ENCODE measurements at places on chromosomes 2 and 18.
A peak's percentile ranks its signal among the peaks of the same experiment; 100 is the strongest.

GRCh38 chr2:197857476-197858107 lies 53.2 kb downstream of the PLCL1 start:
- no peak for DNase-seq

DNA sequence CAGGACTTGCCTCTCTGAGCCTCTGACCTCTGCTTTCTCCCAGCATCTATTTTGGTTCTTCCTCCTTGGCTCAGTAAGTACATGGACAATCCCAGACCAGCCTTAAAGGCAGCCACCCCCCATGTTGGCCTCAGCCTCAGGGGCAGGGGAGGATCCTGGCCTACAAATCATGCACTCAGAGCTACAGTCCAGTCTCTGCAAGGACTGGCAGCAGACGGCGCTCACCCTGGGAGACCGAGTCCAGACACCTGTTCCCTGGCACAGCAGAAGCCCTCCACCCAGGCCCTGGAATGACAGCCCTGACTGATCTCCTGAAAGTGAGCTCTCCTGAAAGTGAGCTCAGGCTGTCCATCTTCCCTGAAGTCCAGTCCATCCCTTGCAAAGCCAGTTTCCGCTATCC lies 25.7 kb upstream of the PTPN4 start:
- no peak for DNase-seq

- peak; percentile 78 for DNase-seq
Measured at GRCh38 chr18:35267161-35267651, 22.8 kb downstream of the ZSCAN30 start.

- DNase-seq = no peak
Measured at GRCh38 chr2:55391155-55391554, 28.5 kb downstream of the CCDC88A start.

GRCh38 chr2:177489719-177490301 lies 97.2 kb downstream of the AGPS start:
- DNase-seq = no peak

DNA sequence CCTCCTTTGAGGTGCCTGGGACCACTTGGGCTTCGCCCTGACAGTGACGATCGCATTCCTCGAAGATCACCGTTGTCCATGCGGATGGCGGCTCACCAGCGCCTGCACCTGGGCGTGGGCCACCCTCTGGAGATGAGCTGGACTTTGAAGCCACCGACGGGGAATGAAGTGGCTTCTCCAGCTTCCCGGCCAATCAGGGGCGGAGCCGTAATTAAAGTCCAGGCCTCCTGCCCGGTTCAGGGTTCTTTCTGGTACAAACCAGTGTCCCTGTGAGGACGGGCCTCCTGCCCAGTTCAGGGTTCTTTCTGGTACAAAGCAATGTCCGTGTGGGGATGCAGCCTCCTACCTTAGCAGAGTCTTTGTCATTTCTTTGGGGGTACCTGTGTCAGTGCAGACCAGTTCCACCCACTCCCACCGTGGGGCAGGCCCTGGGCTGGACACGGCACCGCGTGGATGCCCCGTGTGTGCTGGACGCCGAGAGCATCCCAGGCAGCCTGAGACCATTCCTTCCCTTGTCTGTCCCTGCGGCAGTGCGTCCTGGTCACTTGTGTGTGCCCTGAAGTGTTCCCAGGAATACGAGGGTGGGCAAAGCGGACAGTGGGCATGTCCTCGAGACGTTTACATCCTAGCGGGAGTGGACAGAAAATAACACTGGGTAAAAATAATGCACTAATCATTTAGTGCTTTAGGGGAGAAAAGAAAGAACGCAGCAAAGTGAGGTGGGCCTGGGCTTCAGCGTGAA lies 55.0 kb downstream of the KCNG2 start:
- DNase-seq = peak; percentile 31

DNA sequence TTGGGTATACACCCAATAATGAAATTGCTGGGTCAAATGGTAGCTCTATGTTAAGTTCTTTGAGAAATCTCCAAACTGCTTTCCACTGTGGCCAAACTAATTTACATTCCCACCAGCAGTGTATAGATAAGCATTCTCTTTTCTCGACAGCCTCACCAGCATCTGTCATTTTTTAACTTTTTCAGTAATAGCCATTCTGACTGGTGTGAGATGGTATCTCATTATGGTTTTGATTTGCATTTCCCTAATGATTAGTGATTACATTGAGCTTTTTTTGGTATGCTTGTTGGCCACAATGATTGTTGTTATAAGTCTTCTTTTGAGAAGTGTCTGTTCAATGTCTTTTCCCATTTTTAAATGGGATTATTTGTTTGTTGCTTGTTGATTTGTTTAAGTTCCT lies 50.4 kb upstream of the EPAS1 start:
- DNase-seq = no peak

DNA sequence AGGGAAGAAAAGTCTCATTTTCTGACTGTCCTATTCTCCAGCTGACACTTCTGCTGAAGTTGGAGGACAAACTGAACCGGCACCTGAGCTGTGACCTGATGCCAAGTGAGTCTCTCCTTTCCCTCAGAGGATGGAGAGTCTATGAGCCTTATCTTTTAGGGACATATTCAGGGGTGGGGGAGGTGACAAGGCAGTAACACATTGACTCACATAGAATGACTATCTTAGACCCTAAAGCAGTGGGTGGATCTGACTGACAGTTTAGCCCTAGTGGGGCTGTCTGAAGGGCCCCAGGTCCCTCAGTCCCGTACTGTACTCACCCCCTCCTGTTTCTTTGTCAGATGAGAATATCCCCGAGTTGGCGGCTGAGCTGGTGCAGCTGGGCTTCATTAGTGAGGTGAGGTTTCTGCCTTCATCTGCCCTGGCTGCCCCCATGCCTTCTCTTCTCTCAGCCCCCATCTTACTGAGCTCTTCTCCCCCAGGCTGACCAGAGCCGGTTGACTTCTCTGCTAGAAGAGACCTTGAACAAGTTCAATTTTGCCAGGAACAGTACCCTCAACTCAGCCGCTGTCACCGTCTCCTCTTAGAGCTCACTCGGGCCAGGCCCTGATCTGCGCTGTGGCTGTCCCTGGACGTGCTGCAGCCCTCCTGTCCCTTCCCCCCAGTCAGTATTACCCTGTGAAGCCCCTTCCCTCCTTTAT lies 805 bp upstream of the KRTCAP3 start:
- no peak for DNase-seq

DNA sequence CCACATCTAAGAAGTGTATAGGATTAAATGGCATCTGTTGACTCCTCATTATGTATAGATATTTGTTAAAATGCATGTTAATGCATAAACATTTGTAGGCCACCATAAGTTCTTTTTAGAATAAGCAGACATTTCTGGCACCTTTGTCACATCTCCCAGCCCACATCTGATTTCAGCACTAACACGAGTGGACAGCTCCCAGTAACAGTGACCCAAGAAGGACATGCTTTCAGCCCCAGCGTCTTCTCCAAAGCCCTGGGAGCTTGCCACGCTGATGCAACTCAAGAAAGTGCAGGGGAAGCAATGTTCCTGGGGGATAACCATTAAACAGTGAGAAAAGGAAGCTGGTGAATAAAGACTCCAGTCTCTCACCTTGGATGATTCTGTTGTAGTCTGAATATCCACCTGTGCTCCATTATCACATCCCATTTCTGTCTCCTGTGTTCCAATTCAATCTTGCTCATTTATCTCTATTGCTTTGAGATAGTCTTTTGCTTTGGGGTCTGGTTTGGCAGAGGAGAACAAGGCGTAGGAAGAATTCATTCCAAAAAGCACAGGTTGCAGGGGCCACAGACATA lies 182.6 kb upstream of the THSD7B start:
- DNase-seq = no peak

Measured in dorsolateral prefrontal cortex (tissue), 122 donors.